ENCODE measurements at places on chromosomes 13 and 19. TPM values are rescaled to one million over a fixed set of nuclear protein-coding genes. Genes with fewer than 3 reads are reported as not detected.

- peak; percentile 88 for DNase-seq
These were observed 12.6 kb downstream of the XRCC1 start for GRCh38 chr19:43562698-43563241.

DNA sequence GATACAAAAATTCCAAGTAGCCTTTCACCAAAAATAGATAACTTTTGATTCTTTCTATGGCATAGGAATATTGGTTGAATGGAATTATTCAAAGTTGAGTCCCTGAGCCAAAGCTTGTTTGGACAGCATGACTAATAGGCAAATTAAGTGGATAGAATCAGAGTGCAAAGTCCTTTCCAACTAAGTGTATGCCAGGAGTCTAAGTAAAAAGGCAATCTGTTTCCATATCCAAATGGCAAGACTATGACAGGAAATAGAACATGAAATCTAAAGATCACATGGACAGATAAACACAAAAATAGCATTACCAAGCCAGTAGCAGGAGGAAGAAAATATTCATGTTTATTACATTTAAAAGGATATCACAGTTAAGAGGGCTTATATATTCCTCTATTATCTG, 804.6 kb downstream of the SLITRK6 start:
- DNase-seq: no peak

DNA sequence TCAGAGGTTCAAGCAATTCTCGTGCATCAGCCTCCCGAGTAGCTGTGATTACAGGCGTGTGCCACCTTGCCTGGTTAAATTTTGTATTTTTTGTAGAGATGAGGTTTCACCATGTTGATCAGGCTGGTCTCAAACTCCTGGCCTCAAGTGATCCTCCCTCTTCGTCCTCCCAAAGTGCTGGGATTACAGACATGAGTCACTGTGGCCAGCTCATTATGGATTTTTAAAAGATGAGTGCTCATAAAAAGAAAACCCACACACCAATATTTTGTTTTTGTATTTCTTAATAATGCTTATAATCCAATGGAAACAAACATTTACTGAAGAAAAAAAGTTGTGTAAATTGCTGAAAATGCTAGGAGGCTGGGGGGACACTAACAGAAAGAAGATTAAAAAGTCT, 5.0 kb upstream of the MICU2 start:
- DNase-seq: peak; percentile 24

Gene TRMT1
- polyA plus RNA-seq: 31.8 TPM

Measured in GM23248 (cell line).